ENCODE measurements at places on chromosomes 13 and 19.

DNA sequence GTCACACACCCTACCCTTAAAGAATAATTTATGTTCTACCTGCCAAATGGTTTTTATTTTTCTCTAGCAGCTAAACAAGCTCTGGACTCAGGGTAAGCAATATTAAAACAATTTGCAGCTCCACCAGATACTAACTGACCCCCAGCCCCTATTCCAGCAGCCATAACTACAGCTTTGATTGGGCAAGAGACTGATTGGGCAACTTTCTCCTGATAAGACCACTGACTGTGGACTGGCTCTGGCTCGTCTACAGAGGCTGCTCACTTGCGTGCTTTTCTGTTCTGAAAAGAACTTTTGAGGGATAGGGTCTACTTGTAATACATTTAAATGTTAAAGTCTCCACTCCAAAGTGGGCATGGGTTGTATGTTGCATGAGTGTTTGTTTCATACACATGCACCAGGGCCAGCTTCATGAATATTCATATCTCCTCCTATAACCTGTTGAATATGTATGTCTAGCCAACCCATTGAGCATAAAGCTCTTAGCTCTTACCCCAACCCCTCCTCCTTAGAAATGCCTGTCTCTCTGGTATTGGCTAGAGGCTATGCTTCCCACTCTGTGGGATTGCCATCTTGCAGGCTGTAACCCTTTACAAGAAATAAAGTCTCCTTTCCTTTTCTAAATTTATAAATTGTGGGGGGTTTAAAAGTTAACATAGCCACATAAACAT is 19.9 kb downstream of the OR7A5 start:
- no peak for DNase-seq

DNA sequence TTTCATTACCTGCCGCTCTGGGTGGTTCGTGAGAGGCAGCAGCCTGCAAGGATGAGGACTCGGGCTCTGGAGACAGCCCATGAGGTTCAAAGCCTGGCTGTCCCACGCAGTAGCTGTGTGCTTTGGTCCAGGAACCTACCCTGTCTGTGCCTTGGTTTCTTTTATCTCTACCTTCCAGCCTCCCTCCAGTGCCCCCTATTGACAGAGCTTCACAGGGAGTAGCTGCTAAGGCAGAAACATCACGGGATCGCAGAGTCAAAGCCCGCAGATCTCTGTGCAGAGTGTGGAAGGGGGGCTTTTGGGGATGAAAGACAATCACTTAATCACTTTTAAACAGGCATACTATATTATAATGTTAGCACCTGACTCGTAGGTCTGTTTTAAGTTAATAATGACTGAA is 16.2 kb downstream of the ZNF71 start:
- DNase-seq, result no peak

- DNase-seq, result no peak
Measured at GRCh38 chr19:30955112-30956104, 393.8 kb downstream of the TSHZ3 start.

- no peak for DNase-seq
Measured at GRCh38 chr13:76622315-76623040, 263.7 kb downstream of the KCTD12 start.

GRCh38 chr13:112931028-112931934 is 37.7 kb upstream of the MCF2L start:
- DNase-seq, result peak; percentile 36

DNA sequence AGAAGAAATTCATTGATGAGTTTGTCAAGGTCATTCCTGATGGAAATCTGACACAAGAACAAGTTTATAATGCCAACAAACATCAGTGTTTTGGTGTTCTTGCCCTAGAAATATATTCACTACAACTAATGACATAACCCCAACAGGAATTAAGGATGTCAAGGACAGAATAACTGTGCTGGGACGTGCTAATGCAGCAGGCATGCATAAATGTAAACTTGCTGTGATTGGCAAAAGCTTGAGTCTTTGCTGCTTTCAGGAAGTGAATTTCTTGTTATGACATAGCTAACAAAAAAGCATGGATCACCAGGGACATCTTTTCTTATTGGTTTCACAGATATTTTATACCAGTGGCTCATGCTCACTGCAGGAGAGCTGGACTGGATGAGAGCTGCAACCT is 144.6 kb downstream of the KCTD12 start:
- no peak for DNase-seq

GRCh38 chr13:20713751-20714150 is 10.3 kb downstream of the IL17D start:
- no peak for DNase-seq

Measured in GM18507 (cell line).